ENCODE measurements at places on chromosomes 4 and X. TPM values are rescaled to one million over a fixed set of nuclear protein-coding genes. Genes with fewer than 3 reads are reported as not detected.

GRCh38 chrX:52410439-52411394 is 41.9 kb downstream of the XAGE2 start:
- no peaks in the 10 kb centered on the region for H3K27me3 ChIP-seq
- no peaks in the 10 kb centered on the region for H3K36me3 ChIP-seq
- no peak overlapping the region for H3K27ac ChIP-seq
- H3K4me1 ChIP-seq: no peaks in the 10 kb centered on the region
- no peak overlapping the region for H3K4me3 ChIP-seq

DNA sequence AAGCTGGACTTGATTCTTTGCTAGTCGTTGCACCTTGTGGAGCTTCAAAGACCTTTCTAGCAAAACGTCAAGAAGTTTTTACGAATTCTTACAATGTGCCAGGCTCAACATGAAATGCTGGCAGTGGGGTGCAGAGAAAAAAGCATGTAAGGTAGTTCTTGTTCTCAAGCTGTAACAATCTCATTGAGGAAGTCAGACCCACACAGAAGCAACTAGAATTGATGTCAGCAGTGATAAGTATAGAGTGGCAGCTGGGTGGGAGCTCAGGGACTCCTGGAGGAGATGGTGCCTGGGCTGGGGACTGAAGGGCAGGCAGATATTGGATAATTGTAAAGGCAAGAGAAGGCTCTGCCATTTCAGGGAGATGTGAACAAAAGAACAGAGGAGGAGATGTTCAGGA is 82.3 kb downstream of the ATG4A start:
- no peaks in the 10 kb centered on the region for H3K27me3 ChIP-seq
- no peaks in the 10 kb centered on the region for H3K4me1 ChIP-seq
- H3K27ac ChIP-seq: no peak overlapping the region
- no peak overlapping the region for H3K4me3 ChIP-seq
- H3K36me3 ChIP-seq: no peaks in the 10 kb centered on the region

DNA sequence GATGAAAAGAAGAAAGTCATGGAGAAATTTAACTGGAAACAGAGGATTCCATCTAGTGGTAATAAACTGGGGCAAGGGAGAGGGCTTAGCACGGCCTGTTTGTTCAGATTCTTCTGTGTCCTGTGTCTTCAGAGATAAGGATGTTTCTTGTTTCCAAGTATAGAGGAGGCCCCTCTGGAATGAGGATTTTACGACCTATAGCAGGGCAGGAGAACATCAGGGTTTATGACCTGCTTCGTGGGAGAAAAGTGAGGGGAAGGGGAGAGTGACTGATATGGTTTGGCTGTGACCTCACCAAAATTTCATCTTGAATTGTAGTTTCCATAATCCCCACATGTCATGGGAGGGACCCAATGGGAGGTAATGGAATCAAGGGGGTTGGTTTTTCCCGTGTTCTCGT is 93.0 kb upstream of the LDB2 start:
- no peaks in the 10 kb centered on the region for H3K27me3 ChIP-seq
- H3K27ac ChIP-seq: no peak overlapping the region
- H3K4me1 ChIP-seq: no peaks in the 10 kb centered on the region
- DNase-seq: no peak

GRCh38 chr4:128379860-128380259 is 92.2 kb upstream of the PGRMC2 start:
- no peak overlapping the region for H3K27ac ChIP-seq
- no peaks in the 10 kb centered on the region for H3K4me1 ChIP-seq
- no peaks in the 10 kb centered on the region for H3K27me3 ChIP-seq
- no peaks in the 10 kb centered on the region for H3K36me3 ChIP-seq

DNA sequence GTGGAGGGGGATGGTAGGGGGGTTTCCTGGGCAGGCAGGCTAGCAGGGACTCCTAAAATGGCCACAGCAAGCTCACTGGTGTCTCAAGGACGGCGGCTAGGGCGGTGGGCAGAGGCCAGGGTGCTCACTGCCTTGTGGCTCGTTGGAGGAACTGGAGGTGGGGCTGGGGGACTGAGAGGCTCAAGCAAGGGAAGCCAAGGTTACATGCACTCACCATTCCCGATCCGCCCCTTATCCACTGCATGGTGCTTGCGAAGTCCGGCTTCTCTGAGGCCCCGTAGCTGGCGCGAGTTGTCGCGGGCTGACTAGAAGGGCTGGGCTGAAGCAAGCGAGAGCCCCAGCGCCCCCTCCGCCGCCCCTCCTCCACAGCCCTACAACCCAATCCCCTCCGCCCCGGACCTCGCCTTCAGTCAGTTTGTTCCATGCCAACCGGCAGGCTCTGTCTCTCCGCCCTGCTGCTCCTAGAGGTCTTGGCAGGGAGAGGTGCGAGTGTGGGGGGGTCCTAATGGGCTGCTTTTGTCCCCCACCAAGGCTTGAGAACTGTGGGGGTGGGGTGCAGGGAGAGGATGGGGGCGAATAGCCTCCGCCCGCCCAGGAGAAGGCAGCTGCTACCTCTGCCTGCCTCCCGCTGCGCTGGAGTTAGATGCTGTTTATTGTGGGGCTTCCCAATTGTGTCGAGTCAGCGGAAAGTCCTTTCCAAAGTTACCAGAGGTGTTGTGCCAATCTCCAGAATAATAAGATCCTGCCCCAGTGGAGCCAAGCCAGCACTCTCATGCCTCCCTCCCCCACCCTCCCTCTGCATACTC is at the start of gene ARHGEF9:
Gene ARHGEF9, minus strand, starts transcription at position 313 of the 806 bp plus-strand sequence. Its CDS starts 69 bp downstream, at position 244.
- no peak within 1 kb of the TSS for H3K4me3 ChIP-seq
- no peaks in the 10 kb centered on the region for H3K36me3 ChIP-seq
- no peak within 1 kb of the TSS for H3K27ac ChIP-seq
- no peak for DNase-seq
- H3K27me3 ChIP-seq: no peaks in the 10 kb centered on the region
- no peaks in the 10 kb centered on the region for H3K4me1 ChIP-seq

Gene UGT2B11
- polyA plus RNA-seq: not detected

DNA sequence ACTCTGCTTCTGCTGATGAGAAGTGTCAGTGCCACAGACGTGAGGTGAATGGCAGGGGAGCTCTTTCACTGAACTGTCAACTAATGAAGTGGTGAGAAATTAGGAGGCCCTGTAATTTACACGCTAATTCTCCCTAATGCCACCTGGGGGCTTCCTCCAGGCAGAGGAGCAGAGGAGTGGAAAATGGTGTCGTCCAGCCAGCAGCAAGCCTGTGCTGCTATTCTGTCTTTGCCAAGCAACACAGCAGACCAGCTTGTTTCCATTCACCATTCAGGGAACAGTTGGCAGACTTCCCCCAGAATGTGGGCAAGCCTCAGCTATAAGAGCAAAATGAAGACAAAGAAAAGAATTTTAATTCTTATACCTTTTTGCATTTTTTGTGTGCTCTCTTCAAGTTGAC is 245.2 kb upstream of the TET2 start:
- no peak overlapping the region for H3K27ac ChIP-seq
- DNase-seq: no peak
- H3K4me3 ChIP-seq: no peak overlapping the region
- H3K4me1 ChIP-seq: no peaks in the 10 kb centered on the region

Gene MAGEA2
- polyA plus RNA-seq: not detected

Gene DKK2
- 0.36 TPM for polyA plus RNA-seq

DNA sequence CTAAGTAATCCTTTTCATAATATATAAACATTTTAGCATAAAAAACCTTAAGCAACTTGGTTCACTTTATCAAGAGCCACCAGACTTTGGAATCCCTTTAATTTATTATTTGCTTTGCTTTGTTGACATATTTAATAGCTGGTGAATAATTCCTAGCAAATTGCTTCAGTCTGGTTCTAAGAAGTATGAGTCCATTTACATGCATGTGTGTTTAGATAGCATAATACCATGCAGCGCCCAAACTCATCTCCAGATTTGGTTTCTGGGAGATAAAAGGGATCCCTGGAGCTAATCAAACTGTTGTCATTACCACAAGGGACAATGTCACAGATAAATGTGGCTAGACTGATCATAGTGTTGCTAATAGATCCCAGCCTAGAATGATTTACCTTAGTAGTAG is 111.8 kb downstream of the TMEM144 start:
- H3K4me1 ChIP-seq: no peaks in the 10 kb centered on the region
- H3K27ac ChIP-seq: no peak overlapping the region
- no peak for DNase-seq
- H3K4me3 ChIP-seq: no peak overlapping the region
- no peaks in the 10 kb centered on the region for H3K27me3 ChIP-seq
- H3K36me3 ChIP-seq: no peaks in the 10 kb centered on the region

DNA sequence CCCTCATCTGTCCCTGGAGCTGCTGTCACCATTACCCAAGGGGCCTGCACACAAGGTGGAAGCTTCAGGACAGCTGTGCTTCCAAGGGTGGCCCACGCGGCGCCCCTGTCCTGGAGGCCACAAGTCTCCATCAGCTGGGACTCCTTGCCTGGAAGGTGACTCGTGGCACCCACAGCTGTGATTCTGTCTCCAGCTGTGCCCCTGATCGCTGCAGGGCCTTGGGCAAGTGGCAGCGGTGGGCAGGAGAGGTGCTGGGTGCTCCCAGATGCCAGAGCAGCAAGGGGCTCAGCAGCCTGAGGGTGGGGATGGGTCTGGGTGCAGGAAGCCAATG is 9.0 kb upstream of the DUSP9 start:
- no peak overlapping the region for H3K4me3 ChIP-seq
- no peak for DNase-seq
- no peak overlapping the region for H3K27ac ChIP-seq
- H3K4me1 ChIP-seq: no peaks in the 10 kb centered on the region

DNA sequence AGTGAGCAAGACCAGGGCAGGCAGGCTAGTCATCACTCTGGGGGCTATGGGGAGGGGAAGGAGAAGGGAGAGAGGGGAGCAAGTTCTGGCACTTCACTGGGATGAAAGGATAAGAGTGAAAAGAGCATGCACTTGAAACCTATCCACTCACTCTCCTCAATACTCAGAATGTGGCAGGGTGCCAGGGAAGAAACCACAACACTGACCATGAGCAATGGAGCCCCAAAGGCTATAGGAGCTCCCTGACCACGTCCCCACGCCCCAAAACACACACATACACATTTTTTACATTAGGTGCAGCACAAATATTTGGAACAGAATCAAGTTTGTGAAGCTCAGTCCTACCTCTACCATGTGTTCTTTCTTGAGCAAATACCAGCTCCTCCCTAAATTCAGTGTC is 132.2 kb downstream of the IDS start:
- no peak overlapping the region for H3K27ac ChIP-seq
- no peaks in the 10 kb centered on the region for H3K36me3 ChIP-seq
- DNase-seq: no peak
- H3K4me1 ChIP-seq: no peaks in the 10 kb centered on the region
- no peaks in the 10 kb centered on the region for H3K27me3 ChIP-seq

DNA sequence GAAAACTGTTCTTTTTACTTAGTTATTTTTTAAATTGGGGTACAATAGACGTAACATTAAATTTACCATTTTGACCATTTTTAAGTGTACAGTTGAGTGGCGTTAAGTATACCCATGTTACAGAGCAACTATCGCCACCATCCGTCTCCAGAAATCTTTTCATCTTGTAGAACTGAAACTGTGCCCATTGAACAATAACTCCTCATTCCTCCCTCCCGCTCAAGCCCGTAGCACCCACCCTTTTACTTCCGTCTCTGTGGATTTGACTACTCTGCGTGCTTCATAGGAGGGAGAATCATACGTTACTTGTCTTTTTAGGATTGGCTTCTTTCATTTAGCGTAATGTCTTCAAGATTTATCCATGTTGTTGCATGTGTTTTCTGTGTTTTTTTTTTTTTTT is 55.3 kb downstream of the TMEM131L start:
- H3K36me3 ChIP-seq: no peaks in the 10 kb centered on the region
- peak overlapping the region; percentile 38 for H3K4me3 ChIP-seq
- H3K27me3 ChIP-seq: no peaks in the 10 kb centered on the region

DNA sequence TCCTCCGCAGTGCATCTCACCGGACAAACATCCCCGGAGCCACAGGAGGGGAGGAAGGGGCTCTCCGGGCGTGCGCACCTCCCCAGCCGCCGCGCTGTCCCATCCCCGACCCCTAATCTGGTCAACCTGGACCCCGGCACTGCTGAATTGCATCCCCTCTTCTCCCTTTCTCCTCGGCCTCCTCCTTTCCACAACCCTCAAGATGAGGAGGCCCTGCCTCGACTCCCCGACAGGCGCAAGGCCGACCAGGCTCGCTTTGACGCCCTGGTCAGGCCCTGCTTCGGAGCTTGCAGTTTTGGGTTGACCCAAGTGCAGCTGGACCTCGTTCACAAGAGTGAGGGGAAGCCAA is 2.3 kb downstream of the PDGFRA start:
- H3K4me3 ChIP-seq: no peak overlapping the region
- no peak overlapping the region for H3K27ac ChIP-seq
- H3K4me1 ChIP-seq: peaks cover 22% of the 10 kb centered on the region
- H3K27me3 ChIP-seq: peaks cover 56% of the 10 kb centered on the region

- peaks cover 12% of the 10 kb centered on the region for H3K4me1 ChIP-seq
- H3K4me3 ChIP-seq: no peak overlapping the region
- no peaks in the 10 kb centered on the region for H3K36me3 ChIP-seq
These were observed 2.1 kb downstream of the NSG1 start for GRCh38 chr4:4388836-4389575.

DNA sequence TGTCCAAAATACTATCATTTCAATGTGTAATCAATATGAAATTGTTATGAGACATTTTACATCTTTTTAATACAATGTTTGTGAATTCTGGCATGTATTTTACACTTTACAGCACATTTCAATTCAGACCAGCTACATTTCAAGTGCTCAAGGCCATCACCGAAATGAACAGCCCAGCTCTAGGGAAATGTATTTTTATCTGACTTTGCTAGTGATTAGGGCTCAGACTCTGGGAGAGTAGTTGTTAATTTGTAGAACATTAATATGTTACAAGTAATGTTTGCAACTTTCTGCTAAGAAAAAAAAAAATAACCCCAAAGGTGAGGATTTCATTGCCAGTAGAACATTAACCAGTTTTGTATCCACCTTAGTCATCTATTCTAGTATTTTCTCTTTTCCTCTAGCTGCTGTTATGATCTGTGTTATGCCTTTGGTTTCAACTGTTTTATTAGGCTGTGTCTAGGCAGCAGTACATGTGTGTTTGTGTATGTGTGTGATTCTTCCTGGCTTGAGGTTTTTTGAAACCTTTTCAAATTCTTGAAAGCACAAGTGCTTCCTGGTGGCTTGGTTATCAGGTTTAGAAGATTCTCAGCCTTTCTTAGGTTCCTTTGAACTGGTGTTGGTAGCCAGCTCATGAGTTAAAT is 125.9 kb downstream of the NSUN7 start:
- no peaks in the 10 kb centered on the region for H3K27me3 ChIP-seq

Gene NEXMIF
- not detected for polyA plus RNA-seq

Gene GC
- polyA plus RNA-seq: not detected

DNA sequence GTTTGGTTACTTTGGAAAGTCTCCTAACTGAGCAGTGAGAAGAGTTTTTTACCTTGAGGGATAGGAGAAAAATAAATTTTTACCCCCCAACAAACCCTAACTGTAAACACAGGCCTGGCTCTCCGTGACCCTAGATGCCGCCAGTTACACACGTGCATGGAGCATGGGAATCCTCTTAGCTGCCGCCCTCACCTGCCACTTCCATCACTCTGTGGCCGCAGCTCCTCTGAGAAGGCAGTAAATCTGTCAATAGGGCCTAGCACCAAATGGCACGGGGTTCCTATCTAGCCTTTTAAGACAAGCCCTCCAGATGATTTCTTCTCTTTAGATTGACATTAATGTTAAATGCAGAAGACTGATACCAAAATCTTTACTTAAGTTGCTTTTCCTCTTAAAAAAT is 330.3 kb upstream of the FAM241A start:
- no peaks in the 10 kb centered on the region for H3K36me3 ChIP-seq
- no peak overlapping the region for H3K4me3 ChIP-seq
- no peak for DNase-seq
- H3K27me3 ChIP-seq: no peaks in the 10 kb centered on the region
- no peaks in the 10 kb centered on the region for H3K4me1 ChIP-seq
